Activated CD4-positive, alpha-beta T cell treated with anti-CD3 and anti-CD28 coated beads, Interleukin-2, Interleukin-6, amounts not matched to agents 100 ng/mL and 50 ng/mL, durations not matched to agents 16 hours and 8 hours (primary cell): ENCODE measurements at places on chromosomes 2 and 18.

- peak; percentile 65 for DNase-seq
Measured at GRCh38 chr2:24049485-24050021, at the start of gene FKBP1B. Gene FKBP1B (plus strand): TSS chr2:24049741. CDS start chr2:24049850, 109 bp downstream.

DNA sequence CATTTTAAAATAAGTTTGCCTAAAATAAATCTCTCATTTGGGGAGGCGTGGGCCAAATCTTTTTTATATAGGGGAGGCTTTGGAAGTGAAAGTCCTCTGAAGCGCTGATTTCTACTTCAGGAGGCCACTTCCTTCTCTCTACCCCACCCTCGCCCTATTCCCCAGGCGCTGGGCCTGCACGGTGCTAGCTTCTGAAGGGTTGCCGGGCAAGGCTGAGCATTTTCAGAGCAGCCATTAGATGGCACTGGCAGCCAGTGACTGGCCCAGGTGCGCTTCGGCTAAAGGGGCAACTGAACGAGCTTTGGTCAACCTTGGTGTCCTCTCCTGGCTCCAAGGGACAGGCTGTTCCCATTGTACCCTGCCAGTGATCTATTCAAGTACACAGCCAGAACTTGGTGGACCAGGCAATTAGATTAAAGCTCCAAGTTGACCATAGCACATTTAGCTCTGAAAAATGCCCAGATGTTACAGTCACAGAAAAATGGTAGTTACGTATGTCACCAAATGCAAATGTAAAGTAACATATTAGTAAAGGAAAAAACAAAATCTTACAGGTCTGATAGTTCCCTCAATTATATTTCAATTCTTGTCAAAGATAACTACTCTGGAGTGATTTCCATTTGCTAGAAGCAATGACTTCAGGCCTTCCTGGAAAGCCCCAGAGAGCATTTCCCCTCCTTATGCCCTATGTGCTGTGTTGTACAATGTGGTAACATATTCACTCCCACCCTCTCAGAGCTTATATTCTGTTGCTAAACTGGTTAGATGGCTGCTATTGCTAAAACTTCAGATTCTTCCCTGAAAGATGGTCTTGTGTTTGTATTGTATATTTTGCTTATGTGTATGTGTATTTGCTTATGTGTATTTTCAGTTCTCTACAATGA is 2.1 kb downstream of the POMC start:
- peak; percentile 46 for DNase-seq

DNA sequence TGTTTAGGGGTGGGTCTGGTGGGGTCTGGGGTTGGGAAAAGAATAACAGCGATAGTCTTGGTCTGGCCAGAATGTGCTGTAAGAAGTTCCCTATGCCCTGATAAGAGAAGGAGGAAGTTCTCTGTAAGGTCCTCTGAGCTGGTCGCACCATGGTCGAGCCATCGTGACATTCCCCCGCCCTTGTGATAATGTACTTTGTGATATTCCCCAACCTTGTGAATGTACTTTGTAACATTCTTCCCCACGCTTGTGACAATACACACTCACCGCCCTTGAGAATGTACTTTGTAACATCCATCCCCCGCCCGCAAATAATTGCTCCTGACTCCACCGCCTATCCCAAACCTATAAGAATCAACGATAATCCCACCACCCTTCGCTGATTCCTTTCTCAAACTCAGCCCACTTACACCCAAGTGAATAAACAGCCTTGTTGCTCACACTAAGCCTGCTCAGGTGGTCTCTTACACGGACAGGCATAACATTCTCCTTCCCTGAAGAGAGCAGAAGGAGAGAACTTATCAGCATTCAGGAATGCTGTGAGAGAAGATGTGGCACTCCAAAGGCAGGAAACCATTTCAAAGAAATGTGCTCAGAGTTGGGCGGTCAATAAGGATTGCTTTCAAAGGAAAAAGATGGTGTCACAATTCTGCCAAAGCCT is 17.8 kb upstream of the DUSP19 start:
- no peak for DNase-seq

DNA sequence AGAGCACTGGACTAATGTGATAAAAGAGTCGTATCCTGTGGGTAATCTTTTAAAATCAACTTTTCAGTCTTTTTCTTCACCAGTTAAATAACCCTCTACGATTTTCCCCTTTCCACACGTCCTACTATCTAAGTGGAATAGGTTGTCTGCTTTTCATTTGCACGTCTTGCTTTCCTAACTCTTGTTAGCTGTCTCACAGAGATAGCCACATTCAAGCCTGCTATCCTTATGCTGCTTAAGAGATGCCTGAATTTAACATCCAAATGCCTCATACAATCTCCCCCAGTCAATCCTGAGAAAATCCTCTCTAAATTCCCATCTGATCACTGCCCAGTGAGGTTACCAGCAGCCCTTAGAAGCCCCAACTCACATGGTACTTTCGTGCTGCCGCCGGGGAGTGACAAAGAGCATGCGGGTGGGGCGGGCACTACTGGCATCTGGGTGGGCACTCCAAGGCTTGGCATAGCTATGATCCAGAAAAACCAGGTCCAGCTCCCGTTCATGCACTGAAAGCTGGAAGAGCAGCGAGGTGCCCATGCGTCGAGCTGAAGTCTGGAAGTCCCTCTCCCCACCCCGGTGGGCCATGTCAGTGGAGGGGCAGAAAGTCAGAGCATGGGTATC is 1.5 kb downstream of the KANSL3 start:
- DNase-seq, result no peak

DNA sequence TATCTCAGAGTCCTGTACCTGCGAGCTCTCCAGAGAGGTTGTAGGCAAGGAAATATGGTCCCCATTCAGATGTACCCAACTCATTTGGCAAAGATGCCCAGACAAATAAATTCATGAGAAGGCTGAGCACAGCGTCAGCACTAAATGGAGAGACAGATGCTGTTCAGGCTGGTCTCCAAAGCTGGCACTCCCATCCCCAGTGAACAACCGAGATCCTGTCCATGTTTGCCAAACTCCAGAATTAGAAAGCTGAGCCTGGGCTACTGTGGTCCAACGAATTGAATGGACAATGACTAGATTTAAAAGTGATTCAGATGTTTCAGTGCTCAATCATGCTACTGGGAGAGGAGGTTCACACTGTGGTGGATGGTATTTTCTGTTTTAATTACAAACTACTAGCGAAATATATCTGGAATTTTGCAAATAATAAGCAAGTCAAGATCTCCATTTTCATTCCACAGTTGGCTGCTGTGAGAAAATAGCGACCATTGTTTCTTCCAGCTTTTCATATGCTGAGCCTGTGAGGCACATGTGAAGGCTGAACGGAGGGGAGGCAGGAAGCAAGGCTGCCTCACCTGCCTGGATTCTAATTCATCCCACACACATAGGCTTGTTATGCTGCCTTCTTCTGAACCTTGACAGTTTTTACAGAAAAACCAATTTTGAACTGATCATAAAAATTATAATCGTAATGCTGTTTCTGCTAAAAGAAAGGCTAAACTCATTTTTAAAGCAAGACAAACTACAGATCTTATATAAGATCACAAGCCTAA is 22.6 kb upstream of the DAPL1 start:
- no peak for DNase-seq

- no peak for DNase-seq
Measured at GRCh38 chr2:124088616-124089015, 63.5 kb downstream of the CNTNAP5 start.

GRCh38 chr2:212914392-212914791 is 237.0 kb downstream of the IKZF2 start:
- no peak for DNase-seq

GRCh38 chr18:57975805-57976204 is 68.2 kb upstream of the NEDD4L start:
- DNase-seq, result no peak

- DNase-seq, result no peak
Measured at GRCh38 chr2:234533626-234534025, 36.7 kb upstream of the ARL4C start.

DNA sequence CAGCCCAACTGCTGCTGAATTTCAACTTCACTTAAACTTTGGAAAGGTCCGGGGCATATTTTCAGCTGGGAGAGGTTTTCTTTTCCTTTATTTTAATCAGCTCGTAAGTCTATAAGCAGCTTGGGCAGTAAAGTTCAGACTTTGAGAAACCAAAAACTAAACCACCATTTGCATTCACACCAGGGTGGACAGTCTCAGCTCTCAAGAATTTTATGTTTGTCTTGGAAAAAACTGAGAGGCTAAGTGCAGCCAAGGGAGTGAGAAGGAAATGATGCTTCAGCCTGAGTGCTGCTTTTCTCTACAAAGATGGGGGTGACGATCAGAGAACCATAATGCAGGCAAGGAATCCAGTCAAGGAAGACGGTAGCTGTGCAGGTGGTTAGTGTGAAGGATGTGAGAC is 30.2 kb downstream of the MCFD2 start:
- no peak for DNase-seq

- DNase-seq, result no peak
Measured at GRCh38 chr18:36775396-36775795, 53.4 kb downstream of the TPGS2 start.

DNA sequence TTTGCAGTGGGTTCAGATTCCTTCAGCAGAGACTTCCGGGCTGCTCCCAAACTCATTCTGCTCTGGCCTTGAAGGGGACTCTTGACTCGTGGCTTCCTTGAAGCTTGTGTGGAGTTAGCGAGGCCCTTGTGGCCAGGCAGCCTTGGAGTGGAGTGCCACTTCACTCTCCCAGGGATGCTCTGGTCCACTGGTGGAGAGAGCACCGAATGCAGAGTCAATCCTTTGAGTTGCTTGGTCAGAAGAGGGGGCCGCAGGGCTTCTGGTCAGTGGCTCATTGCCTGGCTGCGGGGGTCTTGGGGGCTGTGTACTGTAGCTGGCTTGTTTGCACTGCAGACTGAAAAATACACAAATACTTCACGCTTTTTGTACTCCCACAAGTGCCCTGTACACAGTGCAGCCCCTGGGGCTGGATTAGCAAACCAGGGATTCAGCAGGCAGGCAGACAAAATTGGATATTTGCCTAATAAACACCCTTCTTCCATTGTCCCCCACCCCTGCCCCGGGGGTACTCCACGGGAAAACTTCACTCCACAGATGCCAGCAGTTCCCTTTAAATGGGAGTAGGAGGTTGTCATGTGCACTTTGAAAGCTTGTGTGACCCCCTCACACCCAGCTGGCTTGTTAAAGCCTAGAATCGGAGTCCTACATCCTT is 3.2 kb downstream of the GLI2 start:
- DNase-seq, result no peak

DNA sequence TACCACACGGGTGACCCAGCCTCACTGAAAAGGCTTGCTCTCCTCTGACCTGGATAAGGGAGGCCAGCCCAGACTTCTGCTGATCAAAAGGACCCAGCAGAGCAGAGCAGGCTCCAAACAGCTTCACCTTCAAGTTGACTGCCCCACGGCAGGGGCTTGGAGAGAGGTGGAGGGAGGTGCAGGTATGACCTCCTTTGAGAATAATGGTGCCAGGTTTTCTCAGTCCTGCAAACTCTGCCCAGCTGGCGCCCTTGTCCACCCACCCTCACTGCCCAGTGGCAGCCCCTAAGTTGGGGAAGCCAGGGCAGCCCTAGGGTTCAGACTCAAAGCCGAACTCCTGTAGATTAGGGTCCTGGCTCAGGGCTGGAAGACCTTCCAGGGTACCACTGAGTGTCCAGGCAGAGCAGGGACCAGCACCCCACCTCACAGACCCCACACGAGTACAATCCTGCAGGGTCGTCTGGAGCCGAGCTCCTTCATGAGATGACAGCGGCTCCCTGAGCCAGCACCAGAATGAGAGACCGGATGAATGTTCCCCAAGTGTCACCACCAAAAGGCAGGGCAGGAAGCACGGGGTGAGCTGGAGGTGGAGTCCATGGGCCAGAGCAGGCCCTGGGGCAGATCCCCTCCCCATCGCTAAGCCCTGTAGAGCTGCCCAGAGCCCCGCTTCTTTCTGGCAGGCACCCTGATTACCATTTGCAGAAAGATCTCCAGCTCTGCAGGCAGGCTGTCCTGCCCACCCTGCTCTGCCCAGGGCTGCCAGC is 3.6 kb upstream of the GPC1 start:
- DNase-seq, result no peak

DNA sequence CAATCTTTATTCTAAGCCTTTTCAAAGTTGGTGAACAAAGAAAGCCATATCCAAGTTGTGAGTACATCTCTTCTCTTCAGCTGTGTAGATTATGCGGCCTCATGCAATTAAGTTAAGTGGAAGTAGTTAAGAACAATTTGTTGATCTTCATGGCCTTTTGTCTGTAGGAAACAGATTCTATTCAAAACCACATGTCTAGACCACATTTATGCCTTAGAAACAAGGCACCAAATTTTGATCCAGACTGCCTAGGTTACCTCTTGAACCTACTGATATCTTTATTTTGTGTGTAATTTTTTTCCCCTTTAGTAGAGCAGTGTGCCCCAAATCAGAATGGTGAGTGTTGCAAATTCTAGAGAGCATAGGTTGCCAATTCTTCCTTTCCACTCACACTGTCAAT is 101.6 kb upstream of the CERS6 start:
- DNase-seq, result no peak

DNA sequence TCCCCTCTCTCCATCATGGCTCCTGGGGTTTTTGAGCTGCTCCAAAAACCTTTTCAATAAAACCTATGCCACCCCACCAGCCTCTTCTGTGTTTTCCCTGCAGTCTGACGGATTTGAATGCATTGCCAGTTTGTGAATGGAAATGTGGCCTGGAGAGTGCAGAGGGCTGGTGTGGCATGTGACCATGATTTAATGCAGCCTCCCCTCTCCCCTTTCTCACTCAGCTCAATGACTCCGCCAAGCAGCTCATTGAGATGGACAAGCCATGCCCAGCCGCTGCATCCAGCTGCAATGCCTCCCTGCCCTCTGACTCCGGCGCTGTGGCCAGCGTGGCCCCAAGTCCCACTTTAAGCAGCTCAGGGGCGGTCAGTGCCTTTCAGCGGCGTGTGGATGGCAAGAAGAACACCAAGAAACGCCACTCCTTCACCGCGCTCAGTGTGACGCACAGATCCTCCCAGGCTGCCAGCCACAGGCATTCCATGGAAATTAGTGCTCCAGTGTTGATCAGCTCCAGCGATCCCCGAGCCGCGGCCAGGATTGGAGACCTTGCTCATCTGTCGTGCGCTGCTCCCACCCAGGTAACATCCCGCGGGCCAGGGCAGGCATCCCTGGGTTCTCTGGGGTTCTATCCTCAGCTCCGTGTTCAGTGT is 215.3 kb downstream of the SEPTIN10 start:
- DNase-seq, result no peak

DNA sequence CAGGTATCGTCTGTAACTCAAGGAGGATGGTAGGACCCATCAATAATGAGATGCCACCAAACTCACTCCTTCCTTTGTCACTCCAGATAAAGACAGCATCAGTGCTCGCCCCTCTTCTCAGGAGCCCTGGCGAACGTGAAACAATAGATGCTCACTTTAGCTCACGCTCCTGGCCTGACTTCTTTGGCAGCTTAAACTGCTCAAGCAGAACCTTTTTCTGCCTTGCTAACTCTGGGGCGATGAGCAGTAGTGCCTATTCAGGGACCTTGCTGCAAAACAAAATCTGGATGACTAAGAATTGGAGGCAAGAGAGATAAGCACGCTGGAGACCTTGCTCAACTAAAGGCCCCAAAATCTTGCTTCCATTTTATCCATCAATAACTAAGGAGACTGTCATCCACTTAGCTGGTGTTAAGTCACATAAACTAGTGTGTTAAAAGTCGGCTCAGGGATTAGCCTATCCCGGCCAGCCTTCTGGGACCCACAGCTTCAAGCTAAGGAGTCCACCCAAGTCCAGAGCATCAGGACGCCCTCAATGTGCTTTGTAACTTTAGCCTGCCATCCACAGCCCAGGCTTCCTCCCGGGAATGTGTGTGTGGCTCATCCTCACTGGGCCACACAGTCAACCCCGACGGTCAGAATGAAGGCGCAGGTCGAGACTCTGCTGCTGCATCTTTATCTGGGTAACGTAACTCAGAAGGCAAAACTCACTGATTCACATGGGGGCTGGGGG is 38.9 kb downstream of the ZNF516 start:
- no peak for DNase-seq

- no peak for DNase-seq
Measured at GRCh38 chr2:202114291-202114690, 41.2 kb downstream of the KIAA2012 start.
